ENCODE measurements at places on chromosomes 1 and 21. TPM values are rescaled to one million over a fixed set of nuclear protein-coding genes. Genes with fewer than 3 reads are reported as not detected.

Gene RNU1-1
- under 0.01 TPM for total RNA-seq

- DNase-seq, result no peak
These were observed 139.1 kb upstream of the COA6 start for GRCh38 chr1:234234199-234234598.

DNA sequence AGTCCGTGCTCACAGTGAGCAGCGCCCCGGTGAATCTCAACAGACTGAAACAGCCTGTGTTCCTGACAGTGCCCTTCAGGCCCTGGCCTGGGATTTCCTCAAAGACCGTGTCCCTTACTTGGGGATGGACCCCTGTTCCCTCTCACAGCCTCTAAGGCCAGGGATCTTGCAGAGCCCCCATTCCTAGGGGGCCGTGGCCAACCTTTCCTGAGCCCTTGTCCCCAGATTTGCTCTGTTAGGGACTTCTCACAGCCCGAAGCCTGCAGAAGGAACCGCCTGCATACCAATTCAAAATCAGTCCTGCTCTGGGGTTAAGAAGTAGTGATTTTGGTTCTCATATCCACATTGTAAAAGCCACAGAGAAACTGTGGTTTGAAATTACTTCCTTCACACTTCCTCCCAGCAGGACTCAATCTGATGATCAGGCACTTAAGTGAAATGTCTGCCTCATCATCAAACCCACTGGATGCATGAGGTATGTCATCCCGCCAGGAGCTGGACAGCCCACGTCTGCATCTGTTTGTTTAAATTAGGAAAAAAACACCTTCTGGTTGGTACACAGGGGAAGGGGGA, 14.9 kb downstream of the ABCA4 start:
- DNase-seq, result no peak

Gene CLCA4
- total RNA-seq, result not detected

DNA sequence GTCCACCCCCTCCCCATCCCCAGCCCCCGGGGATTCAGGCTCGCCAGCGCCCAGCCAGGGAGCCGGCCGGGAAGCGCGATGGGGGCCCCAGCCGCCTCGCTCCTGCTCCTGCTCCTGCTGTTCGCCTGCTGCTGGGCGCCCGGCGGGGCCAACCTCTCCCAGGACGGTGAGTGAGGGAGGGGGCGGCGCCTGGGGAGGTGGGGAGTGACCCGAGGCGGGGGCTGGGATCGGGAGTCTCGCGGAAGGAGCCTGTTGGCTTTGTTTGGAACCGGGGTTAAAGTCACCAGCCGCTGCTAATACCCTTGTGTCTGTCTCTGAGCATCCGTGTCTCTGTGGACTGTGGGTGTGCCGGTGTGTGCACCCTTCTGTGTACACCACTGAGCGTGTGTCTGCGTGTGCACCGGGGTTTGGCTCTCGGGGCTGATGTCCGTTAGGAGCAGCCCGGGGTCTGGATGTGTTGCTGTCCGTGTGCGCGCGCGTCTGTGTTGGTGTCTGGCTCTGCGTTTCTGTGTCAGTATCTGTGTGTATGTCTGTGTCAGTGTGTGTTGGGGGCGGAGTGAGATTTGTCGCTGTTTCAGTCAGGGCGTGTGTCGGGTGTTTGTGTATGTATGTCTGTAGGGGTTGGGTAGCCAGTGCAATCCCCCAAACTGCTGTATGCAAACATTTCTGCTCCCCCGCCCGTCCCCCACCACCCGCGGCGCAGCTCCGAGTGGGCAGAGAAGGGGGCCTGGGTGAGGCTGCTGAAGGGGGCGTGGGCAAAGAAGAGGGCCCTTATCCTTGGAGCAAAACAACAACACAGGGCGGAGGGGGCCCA, 480 bp downstream of the CADM3 start:
- DNase-seq, result no peak

Gene MTARC2
- total RNA-seq, result 17.7 TPM

DNA sequence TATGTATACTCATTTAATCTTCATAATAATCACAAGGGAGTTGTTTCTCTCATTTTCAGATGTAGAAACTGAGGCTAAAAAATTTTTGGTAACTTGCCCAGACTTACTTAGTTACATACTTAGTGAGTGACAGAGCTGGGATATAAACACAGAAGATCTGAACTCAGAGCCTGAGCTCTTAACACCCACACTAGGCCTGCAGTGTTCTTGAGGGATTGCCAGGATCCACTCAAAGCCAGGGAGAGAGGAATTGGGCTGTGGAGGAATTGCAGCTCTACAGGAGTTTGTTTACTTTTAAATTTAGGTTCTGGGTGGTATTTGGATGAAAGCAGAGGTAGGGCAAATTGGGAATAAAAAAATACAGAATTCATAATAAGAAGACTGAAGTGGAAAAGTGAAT, 515.1 kb upstream of the PLXNA2 start:
- no peak for DNase-seq

DNA sequence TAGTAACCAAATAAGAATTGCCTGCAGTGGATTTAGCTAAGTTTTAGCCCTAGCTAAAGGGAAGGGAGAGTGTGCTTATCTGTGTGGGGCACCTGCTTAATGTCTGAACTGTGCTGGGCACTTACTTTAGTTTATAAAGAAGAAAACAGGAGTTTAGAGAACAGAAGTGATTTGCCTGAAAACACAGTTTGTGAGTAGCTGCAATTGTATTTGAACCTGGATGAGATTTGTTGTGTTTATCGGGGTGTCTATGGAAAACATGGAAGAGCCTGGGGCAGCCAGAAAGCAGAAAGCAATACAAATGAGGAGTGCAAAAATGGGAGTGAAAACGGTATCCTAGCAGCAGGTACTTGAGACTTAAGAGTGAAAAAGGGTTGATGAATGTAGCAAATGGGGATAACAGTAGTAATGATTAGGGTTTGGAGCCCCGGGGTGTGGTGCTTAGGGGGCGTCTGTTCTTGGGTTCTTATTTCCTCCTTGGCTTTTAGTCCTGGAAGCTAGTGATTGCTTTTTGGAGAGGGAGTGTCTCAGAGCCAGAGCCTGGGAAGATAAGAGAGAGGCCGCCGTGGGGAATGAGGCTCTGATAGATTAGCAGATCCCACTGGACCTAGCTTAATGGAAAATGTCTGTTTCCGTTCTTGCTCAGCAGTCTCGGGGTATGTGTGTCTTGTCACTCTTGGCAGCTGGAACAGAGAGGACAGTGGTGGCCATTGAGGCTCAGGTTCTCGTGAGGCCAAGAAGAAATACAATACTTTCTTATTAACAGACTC, 5.6 kb downstream of the PRCC start:
- DNase-seq, result no peak

Gene TRPM2
- total RNA-seq, result 50.0 TPM

DNA sequence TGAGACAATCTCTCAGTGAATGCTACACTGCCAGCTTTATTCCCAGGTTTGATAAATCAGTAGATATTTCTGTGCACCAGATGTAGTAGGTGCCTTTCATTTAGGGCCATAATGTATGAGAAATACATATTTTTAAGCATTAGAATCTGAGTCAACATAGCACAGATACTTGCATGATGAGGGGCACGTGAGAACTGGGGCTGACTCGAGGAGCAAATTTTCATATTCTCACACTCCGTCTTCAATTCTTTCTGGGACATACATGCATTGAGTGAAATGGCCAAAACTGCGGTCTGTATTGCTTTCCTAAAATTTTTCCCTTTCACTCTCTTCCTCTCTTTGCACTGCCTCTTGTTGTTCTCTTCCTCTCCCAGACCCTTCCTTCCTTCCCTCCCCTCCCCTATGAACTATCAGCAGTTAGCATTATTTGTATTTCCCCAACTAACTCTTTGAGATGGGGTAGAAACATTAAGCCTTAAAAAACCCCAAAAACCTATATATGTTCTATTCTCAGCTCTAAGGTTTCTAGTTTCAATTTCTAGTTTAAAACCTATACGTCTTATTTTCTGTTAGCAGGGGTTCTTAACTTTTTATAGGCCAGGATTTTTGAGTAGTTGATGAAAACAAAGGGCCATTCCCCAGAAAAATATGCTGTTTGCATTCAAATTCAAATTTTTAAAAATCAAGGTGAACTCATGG, 289.1 kb downstream of the PTBP2 start:
- DNase-seq, result no peak

Gene CXADR
- total RNA-seq, result 11.2 TPM

- DNase-seq, result no peak
These were observed 4.4 kb downstream of the RER1 start for GRCh38 chr1:2396059-2396458.

DNA sequence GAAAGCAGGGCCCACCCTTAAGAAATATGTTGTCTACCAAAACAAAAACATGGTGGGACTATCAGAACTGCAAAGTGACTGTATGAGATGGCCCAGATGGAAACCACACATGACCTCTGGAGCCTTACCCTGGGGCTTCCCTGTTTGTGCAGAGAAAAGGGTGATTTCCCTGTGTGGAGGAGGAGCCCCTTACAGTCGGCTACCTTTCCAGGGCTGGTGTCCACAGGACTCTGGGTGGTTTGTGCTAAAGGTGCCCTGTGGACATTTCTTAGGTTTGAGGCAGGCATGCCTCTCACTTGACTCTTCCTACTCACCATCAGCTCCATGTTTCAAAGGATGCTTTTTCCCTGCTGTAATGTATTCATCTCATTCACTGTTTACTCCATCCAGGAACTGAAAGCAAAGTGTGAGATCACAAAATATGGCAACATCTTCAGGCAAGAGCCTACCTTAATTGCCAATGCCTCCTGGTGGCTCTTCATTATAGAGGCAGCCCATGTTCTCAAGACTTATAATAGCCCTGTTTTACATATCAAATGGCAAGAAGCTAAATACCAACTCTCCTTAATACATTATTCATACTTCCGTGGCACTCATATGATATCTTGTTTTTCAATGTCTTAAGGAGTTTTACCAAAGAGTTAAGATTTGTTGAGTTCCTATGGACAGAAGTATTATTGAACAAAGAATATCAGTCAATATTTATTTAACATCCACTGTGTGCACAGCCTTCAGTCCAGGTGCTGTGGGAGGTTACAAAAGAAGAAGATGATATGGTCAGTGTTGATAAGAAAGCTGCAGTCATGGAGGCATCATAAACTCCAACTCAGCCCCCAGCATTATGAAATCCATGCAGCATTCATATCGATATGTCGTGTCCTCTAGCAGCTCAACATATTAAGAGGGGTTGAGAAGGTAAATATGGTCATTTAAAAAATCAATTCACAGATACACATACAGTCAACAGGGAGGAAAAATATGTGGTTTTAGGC, 15.5 kb upstream of the TFF3 start:
- DNase-seq, result no peak

Gene IFNLR1
- 8.9 TPM for total RNA-seq

Gene CELA3B
- total RNA-seq, result not detected

DNA sequence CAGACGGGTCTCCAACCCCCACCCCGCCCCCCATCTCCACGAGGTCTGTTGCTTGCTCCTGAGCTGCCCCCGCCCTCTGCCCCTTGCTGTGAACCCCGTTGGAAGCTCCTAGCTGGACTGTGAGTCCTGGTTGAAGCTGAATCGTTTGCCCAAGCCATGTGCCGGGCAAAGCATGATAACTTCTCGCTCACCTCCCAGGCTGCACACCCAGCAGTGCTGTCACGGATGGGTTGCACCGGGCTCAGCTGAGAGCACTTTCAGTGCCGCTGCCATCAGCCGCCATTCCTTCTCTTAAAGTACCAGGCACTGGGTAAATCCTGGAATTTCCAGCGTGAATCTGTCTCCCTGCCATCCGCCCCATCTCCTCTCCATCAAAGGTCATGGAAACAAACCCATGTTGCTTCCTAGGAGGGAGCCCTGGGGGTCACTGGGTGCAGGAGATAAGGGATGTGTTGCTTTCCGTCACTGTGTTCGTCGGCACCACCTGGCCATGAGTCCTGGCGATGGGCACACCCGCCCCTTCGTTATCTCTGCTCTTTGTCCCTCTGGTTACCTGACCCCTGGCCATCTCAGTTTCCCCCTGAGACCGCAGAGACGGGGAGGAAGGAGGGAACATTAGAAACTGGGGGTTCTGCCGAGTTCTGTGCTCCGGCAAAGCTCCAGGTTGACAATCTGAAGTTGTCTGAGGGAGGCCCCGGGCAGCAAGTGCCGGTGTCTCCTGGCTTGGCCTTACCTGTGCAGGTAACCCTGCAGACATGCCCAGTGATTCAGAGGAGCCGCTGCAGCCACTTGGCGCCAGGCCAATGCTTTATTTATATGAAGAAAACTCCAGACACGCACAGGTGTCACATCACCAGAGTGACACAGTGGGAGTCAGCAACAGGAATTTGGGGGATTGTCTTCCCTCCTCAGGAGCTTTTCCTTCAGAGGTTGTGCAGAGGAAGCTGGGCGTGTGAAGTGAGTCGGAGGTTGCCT, 2.7 kb downstream of the PDE9A start:
- peak; percentile 86 for DNase-seq

DNA sequence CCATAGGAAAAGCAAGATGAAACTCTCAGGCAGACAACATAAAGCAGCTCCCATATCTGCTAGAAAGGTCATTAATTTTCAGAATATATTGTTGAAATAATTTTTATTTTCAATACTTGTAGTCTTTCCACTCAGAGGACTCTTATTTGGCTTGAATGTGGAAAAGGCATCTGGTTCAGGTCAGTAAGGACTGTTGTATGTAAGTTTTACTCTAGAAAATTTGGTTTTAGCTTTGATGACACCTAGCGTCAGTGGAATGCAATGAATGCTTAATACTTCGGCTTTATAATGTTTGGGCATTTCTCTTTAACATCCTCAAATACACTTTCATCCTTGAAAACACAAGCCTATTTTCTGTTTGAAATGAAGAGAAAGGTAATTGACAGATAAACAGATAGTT, 63.3 kb downstream of the LRRC40 start:
- DNase-seq, result peak; percentile 43

Gene HUNK
- not detected for total RNA-seq

DNA sequence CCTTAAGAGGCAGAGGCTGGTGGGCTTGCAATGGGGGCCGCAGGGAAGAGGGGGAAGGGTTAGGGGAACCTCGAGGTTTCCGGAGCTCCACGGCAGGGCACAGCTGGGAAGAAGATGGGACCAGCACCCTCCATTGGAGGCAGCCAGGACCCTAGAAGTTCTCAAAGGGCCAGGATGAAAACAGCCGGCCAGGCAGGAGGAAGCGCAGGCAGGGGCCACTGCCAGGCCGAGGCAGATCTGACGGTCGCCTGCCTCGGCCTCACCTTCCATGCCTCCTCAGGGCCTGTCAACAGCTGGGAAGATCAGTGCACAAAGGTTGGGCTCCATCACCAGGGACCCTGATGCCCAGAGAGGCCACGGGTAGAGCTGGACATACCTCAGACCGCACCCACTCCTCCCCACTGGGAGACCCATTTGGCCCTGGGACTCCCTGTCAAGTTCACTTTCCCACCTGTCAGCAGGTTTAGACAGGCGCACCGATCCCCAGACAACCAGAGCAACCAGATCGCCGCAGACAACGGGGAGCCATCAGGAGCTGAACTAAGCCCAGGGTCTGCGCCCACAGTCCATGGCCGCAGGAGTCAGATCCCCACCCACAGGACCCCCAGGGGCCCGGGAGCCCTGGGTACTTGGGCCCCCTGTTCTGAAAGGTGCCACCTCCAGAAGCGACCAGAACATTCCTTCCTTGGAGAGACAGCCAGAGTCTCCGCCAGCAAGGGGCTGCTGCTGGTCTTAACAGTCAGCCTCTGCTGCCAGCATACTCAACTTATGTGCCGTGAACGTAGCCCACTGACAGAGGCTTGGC, 2.2 kb downstream of the SLC19A1 start:
- no peak for DNase-seq

Gene GART
- 142 TPM for total RNA-seq

Measured in PC-3 (cell line).